CD4-positive, alpha-beta T cell (primary cell): ENCODE measurements at places on chromosomes 12 and 14. TPM values are rescaled to one million over a fixed set of nuclear protein-coding genes. Genes with fewer than 3 reads are reported as not detected.

The TMEM30B gene
- total RNA-seq, result 9.1 TPM

The PRIMA1 gene
- not detected for total RNA-seq

The KRT1 gene
- 4.0 TPM for total RNA-seq

- DNase-seq, result no peak
These were observed 130.3 kb downstream of the NDUFA12 start for GRCh38 chr12:94872971-94873733.

The CSAD gene
- total RNA-seq, result 57.3 TPM

The BCL11B gene
- total RNA-seq, result 244 TPM

The ENDOU gene
- total RNA-seq, result not detected

DNA sequence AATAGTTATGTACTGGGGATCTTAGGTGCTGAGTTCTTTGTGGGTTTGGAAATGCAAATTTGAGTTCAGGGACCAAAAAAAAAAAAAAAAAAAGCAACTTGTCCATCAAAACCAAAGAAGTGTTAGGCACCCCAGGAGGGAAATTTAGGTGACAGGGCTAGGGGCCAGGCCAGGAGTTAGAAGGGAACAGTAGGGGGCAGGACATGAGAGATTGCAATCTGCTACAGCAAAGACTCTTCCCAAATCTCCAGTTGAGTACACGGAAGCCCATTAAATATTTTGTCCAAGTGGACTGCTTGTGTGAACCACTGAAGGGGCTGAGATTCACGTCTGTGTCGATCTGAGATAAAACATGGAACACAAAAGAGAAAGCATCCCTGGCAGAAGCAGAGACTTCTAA is 52.8 kb downstream of the TSPAN19 start:
- DNase-seq, result no peak

GRCh38 chr12:50790081-50790480 is 26.2 kb downstream of the ATF1 start:
- DNase-seq, result no peak
